Stimulated activated CD8-positive, alpha-beta memory T cell treated with anti-CD3 and anti-CD28 coated beads, Interleukin-2, amount 100 ng/mL, for 48 hours (primary cell): ENCODE measurements at places on chromosomes 13 and 19.

DNA sequence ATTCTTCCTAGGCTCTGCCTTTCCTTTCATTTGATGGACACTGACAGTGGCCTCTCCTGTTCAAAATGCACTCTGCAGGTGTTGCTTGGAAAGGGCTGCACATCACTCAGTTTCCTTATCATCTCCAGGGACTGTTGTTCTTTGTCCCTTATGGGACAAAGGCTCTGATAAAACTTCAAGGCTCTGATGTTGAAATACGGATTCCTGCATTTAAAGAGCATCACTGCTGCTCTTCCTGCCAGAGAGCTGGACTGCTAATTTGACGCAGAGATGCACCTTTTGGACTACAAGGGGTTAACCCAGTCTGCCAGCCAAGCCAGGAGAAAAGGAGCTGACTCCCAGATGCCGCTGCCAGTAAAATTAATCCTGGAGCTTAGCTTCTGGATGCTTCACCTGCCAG, 952.1 kb downstream of the DIAPH3 start:
- DNase-seq: no peak

GRCh38 chr13:97030705-97031452, 36.6 kb upstream of the OXGR1 start:
- no peak for DNase-seq

DNA sequence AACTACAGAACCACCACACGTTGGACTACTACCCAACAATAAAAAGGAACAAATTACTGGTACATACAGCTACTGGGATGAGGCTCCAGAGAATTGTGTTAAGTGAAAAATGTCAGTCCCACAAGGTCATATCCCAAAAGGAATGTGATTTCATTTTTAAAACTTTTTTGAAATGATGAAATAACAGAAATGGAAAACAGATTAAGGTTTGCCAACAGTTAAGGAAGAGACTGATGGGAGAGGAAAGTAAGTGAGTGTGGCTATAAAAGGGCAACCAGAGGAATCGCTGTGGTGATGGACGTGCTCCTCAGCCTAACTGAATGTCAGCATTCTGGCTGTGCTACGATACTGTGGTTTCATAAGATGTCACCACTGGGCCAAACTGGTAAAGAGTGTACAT, 512.8 kb downstream of the UQCRFS1 start:
- DNase-seq: no peak

DNA sequence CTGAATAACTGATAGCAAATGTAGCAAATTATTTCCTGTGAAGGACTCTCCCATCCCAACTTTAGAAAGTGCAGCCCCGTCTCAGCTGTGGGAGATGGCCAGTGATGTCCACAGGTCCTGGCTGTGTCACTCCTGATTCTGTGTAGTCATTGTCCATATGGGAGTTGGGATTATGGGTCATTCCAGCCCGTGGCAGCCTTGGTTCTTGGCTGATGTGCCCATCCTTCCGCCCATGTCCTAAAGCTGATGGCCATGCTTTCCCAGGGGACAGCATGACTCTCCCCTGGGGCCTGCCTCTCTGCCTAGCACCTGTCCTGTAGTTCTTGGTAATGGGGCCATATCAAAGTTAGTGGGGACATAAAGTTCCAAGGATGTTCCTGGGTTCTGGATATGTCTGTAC, 43.9 kb upstream of the C1QTNF9 start:
- DNase-seq: no peak

- no peak for DNase-seq
Measured at GRCh38 chr19:5152767-5153532, 184.0 kb downstream of the KDM4B start.

- DNase-seq: no peak
Measured at GRCh38 chr19:3387645-3388589, 21.5 kb downstream of the NFIC start.

- DNase-seq: no peak
Measured at GRCh38 chr13:46698910-46699460, 98.0 kb downstream of the ESD start.

DNA sequence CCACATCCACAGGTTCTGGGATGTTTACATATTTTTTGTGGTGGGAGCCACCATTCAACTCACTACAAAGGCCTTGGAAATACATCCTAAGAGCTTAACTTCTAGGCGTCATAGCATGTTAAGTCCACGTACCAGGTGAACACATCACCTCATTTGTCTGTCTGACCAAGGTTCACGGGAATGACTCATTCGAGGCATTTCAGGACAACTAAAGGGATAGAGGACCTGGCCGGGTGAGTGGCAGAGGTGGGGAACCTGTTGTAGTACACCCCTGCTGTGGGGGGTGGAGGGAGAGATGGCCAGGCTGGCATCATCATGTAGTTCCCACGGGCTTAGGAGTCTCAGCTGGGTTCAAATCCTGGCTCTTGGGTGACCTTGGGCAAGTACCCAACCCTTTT, 51.5 kb downstream of the BICRA start:
- DNase-seq: no peak

GRCh38 chr19:1618157-1619093, 13.2 kb upstream of the UQCR11 start:
- no peak for DNase-seq

DNA sequence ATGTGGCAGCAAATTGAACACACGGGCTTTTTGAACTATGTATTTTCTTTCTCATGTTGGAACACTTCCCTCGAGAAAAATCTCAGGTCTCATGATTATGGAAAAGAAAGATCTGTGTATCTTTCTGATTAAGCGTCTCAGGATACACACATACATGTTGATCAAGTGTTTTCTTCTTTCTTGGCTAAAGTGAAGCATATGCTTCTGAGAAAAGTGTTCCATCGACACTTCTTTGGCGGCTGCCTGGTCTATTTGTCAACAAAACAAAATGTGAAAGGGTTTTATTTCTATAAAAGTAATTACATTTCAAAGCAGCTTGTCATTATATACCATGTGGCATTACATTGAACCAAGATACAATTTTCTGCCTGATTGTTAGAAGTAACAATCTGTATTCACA, 157.5 kb downstream of the DLEU7 start:
- no peak for DNase-seq

- no peak for DNase-seq
Measured at GRCh38 chr13:96768524-96768923, 225.8 kb downstream of the OXGR1 start.

- DNase-seq: peak; percentile 28
Measured at GRCh38 chr13:46295491-46296114, 83.9 kb downstream of the LRRC63 start.

DNA sequence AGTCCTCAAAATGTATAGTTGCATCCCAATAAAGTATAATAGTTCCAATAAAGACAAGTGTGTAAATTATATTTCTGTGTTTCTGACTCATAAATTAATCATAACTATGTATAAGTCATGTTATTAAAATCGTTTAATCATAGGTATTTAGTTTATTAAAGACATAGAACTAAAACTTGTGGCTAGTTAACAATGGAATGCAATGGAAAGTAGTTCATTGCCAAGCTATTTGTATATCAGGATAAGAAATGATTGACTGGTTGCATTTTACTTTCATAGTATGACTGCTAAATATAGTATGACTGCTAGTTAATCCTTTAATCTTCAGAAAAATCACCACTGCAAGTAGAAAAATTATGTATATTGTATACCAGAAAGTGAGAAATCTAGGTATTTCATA, 16.9 kb downstream of the COG3 start:
- DNase-seq: no peak

- no peak for DNase-seq
Measured at GRCh38 chr19:18062028-18062427, 24.7 kb downstream of the IL12RB1 start.

DNA sequence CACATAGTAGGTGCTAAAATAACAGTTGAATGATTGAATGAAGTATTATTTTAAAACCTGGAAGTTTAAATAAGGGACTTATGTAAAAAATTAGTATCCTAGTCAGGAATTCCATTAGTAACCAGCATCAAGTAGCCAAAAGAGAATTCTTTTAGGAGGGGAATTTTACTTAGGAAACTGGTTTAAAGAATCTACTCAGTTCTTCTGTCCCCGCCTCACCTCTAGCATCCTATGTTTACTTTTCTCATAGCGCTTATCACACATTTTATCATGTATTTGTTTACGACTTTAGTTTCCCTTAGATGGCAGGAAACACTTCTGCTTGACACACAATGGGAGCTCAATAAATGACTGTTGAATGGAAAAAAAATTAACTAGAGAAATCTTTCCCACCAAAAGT, 229.0 kb downstream of the KLF5 start:
- DNase-seq: no peak

DNA sequence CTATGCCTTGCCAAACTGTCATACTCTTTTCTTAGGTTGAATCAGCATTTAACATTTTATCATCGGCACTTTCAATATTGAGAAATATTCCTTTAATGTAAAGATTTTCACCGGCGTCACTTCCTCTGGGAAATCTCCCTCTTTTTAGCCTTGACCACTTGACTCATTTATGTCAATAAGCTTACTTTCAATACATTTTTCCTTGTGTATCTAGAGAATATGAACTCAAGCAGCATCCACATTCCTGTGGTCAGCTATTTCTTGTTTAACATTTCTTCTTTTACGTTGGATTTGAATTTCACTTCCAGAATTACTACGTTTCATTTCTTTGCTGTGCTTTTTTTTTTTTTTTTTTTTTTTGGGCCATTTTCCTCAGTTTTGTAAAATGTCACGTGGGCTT, 271.2 kb upstream of the HTR2A start:
- no peak for DNase-seq

DNA sequence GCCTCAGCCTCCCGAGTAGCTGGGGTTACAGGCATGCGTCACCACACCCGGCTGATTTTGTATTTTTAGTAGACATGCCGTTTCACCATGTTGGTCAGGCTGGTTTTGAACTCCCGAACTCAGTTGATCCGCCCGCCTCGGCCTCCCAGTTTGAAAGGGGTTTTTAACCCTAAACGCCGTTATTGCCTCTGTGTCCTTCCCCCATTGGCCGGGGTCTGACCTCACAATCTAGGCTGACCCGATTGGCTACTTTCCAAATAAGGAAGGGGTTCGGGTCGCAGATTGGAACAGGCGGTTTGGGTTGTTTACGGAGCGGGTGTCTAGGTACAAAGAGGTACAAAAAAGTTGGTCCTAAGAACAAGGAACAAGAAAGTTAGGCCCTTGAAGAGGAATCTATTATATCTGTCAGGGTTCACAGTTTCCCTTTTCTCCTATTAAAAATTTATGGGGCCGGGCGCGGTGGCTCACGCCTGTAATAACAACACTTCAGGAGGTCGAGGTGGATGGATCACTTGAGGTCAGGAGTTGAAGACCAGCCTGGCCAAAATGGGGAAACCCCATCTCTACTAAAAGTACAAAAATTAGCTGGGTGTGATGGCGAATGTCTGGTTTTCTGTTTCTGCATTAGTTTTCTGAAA, 1.0 kb downstream of the ZNF253 start:
- DNase-seq: no peak

DNA sequence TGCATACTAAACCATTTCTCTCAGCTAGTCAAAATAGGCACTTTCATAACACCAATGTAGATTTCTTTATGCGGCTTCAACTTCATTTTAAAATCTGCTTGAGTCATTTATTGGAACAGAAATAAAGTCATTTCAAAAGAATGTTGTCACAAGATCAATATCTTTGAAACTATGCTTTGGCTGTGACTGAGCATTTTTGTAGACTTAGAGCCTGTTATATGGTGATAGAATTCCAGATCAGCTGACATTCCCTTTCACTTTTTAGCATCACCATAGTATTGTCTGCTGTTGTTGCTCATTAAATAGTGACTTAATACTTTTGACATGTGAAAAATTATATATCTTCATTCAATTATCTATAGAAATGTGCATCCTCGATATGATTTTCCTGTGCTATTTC, 279.2 kb upstream of the PRR20A start:
- DNase-seq: no peak

- DNase-seq: no peak
Measured at GRCh38 chr13:48410199-48410598, 2.7 kb downstream of the LPAR6 start.

DNA sequence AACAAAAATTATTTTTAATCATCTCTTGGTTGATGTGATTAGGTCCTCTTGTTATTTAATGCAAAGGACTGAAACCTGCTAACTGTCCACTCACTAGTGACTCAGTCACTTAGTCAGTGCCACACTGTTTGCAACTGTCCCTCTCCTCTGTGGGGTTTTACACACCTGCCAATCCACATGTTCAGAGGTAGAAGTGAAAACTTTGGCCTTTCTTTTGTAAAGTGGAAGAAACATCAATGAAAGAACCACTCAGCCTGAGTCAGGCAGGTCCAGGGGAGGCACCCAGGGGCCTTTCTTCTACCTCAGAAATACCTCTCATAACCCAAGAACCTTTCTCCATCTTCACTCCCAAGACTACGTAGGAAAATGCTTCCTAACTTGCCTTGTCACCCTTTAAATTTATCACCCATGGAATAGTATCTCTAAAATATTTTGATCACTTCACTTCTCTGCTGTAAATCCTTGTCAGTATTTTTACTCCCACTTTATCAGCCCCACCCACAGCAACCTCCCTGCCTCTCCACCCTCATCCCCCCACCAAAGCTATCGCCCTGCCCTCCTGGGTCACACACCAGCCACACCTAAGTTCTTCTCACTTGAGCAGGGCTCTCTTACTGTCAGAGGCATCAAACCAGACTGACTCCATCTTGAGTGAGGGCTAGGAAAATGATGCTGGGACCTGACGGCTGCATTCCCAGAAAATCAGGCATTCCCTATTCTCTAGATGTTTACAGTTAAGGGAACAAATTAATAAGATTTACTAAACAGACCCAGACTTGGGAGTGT, 29.6 kb upstream of the EEF1AKMT1 start:
- no peak for DNase-seq

- no peak for DNase-seq
Measured at GRCh38 chr13:113653264-113654174, 4.5 kb downstream of the ATP4B start.

DNA sequence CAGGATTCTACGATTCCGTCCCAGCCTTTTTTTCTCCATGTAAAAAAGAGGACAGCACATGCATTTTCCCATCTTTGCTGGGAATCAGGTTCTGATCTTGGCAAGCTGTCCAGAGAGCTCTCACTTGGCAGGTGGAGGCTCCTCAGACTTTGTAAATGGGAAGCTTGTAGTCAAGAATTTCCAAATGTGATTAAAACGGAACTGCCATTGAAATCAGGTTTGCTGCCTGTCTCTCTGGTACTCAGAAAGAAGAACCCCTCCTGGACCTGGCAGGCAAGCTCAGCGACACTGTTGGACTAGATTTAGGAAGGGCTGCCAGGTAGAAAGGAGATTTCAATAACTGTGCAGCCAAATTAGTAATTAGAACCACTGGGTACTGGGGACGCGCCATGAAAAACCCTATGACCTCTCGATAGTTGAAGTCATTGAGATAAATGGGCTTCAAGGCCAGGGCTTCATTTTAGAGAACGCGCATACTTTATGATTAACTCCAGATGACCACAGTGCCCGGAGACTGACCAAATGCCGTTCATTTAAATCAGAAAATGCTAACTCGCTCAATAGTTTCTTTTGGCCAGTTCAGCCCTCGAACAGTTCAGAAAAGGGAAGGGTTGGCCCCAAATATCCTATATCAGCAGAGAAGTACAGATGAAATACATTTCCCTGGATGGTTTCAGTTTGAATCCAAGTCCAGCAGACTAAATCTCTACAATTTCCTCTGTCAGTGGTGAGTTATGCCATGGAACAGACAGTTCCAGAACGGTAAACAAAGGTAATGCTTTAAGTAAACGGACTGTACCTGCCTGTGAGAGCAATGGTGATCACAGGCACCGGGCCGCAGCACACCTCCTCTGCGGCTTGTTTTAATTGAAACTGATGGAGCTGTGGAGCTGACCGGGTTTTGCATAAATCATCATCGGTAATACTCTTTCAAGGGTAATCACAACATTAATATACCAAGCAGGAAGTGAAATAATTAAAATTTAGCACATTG, 517.4 kb downstream of the RFC3 start:
- no peak for DNase-seq

GRCh38 chr13:77333594-77333993, 6.7 kb upstream of the MYCBP2 start:
- no peak for DNase-seq
